ENCODE measurements at places on chromosomes 2 and 18.

DNA sequence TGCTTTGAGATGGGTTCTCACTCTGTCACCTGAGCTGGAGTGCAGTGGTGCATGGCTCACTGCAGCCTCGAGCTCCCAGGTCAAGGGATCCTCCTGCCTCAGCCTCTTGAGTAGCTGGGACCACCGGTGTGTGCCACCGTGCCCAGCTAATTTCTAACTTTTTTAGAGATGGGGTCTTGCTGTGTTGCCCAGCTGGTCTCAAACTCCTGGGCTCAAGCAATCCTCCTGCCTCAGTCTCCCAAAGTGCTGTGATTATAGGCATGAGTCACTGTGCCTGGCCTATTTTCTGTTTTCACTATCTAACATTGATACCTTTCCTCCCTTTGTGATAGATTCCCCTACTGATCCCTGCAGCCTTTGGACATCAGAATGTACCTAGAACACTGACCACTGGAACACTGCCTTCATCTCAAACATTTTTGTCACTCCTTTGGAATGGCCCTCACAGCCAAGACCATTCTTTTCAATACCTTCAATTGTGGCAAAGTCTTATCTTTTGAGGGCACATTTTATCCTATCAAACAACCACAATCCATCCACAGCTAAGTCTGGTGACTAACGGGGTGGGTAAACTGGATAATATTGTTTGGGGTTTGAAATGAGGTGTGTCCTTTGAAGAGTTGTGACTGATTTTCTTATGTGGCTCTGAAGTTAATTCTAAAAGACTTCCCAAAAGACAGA, 43.7 kb downstream of the EPAS1 start:
- no peak for DNase-seq

- no peak for DNase-seq
These were observed 160.5 kb downstream of the GALNT13 start for GRCh38 chr2:154032220-154032619.

GRCh38 chr2:33321876-33322483, 154.5 kb upstream of the RASGRP3 start:
- DNase-seq, result no peak

GRCh38 chr2:148932536-148932935, 57.5 kb downstream of the KIF5C start:
- DNase-seq, result no peak

DNA sequence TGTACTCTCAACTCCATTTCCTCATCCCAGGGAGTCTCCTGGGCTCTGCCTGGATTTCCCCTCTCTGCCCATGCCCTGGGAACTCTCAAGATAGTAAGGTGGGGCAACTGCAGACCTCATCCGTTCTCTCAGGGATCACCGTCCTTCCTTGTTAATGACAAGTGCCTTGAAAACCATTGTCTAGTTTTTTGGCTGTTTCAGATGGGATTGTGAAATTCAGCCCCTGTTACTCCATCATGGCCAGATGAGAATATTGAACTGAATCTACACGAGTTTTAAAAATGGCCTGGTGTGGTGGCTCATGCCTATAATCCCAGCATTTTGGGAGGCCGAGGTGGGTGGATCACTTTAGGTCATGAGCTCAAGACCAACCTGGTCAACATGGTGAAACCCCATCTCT, 665 bp upstream of the HRH4 start:
- no peak for DNase-seq

GRCh38 chr18:31574359-31574758, 17.3 kb upstream of the TTR start:
- DNase-seq, result no peak

- DNase-seq, result no peak
These were observed 19.1 kb downstream of the PARD6G start for GRCh38 chr18:80228051-80228848.

- DNase-seq, result no peak
These were observed 71.8 kb downstream of the RAPH1 start for GRCh38 chr2:203463266-203463678.

- no peak for DNase-seq
These were observed 176.5 kb upstream of the SPRED2 start for GRCh38 chr2:65608916-65609315.

GRCh38 chr18:48847807-48848486, 102.8 kb downstream of the SMAD7 start:
- no peak for DNase-seq

GRCh38 chr2:164568317-164568716, 53.0 kb downstream of the GRB14 start:
- no peak for DNase-seq

GRCh38 chr2:3307236-3307635, 70.4 kb downstream of the EIPR1 start:
- no peak for DNase-seq

DNA sequence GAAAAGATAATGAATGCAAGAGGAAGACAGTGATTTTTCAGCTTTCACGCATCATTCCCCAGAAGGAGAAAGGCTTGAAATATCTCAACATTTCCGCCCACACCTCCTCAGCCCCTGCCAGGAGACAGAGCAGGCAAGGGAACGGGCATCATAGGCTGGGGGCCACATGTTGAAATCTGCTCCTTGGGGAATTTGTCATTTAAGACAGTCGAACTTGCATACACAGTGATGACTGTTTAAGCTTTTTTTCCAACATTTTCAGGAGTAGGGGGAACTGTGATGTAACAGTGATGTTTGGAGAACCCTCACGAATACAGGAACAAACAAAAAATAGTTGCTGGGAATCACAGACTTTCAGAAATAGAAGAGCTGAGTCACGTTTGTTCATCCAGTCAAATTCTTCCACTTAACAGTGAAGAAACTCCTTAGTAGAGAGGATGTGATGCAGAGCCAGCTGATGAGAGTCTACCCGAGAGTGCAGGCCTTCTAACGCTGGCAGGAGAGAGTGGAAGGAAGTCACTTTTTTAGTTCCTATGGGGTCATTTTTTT, 266.8 kb downstream of the ALPK2 start:
- no peak for DNase-seq

Measured in stimulated activated CD4-positive, alpha-beta T cell treated with anti-CD3 and anti-CD28 coated beads, Interleukin-1b, Interleukin-23, amount 100 ng/mL, for 24 hours (primary cell).